T-helper 9 cell (primary cell): ENCODE measurements at places on chromosomes 13 and 19.

DNA sequence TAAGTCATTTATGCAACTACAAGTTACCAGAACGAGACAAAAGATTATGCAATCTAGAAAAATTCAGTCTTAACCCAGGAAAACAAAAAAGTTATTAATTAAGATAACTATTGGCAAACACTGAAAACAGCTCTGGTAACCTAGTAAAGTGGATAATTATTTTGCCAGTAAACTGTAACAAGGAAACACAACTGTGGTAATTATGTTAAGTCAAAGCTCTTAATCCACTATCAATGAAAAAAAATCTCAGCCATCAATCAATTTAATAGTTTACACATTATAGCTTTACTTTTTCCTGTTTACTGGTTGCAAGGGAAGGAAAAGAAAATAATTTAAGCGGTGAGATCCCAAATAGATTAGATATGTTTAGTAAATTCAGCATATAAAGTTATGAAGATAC, 11.2 kb downstream of the EXOSC8 start:
- DNase-seq = no peak

DNA sequence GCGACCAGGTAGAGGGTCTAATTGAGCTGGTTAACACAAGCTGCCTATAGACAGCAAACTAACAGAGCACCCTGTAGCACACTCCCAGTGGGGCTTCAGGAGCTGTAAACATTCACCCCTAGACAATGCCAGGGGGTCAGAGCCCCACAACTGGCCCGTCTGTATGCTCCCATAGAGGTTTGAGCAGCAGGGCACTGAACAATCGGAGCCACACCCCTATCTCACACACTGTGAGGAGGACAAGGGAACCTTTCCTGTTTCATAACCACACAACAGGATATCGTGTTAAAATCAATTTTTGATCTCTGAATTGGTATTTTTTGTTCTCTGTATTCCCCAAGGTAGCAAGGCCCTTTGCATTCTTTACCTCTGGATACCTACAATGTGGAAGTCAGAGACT, 266.1 kb downstream of the SPRY2 start:
- no peak for DNase-seq

DNA sequence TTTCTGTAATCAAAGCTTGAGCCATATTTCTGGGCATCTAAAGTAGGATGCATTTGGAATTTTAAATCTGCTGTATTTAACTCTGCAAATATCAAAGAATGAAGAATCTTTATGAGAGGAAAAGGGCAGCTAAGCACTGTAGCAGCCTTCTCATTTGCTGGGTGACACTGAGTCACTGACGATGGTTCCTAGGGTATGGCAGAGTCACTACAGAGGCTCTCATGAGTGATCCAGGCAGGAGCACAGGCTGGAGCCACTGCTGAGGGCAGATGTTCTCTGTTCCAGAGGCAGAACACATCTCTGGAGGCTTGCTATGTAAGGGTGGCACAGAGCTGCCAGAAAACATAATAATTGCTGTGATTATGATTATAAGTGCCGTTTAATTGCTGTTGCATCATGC, 340.7 kb upstream of the HTR2A start:
- DNase-seq = no peak

DNA sequence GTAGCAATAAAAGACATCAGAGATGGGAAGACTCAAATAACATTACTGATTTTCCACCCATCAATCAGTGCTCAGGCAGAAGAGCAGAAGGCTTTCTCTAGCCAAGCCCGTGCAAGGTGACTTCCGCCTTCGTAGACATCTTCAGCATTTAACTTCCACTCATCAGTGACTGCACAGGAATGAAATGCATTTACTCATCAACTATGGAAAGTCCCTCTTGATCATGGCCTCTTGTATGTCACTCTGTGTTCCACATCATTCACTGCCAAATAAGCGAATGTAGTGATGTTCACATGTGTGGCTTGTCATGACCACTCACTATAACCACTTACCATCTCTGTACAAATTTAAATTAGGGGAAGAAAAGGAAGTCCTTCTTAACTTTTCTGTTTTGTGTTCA, 49.4 kb downstream of the SACS start:
- DNase-seq = no peak

DNA sequence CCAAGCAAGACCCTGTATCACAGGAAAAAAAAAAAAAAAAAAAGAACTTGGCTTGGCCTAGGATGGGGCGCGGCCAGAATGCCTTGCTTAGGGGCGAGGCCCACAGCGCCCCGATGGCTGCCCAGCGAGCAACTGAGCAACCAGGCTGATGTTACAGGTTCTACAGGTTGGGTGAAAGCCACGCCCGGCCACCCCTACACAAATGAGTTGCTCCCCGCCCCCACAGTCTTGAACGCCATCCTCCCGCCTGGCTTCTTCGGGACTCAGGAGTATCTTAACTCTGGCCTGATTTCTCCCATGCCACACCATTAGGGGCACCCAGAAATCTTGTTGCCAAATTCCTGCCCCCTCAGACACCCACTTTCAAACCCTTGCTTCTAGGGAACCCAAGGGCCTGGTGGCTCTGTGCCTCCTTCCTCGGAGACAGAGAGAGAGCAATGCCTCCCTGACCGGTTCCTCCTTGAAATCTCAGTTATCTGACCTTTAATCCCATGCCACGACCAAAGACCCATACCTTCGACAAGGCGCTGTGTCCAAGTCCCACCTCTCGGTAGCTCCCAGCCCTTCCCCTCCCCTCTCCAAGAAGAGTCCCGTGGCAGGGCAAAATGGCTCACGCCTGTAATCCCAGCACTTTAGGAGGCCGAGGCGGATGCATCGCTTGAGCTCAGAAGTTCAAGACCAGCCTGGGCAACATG, 1.1 kb upstream of the CBLC start:
- no peak for DNase-seq

- peak; percentile 66 for DNase-seq
Measured at GRCh38 chr19:1513499-1514294, 878 bp upstream of the ADAMTSL5 start.

DNA sequence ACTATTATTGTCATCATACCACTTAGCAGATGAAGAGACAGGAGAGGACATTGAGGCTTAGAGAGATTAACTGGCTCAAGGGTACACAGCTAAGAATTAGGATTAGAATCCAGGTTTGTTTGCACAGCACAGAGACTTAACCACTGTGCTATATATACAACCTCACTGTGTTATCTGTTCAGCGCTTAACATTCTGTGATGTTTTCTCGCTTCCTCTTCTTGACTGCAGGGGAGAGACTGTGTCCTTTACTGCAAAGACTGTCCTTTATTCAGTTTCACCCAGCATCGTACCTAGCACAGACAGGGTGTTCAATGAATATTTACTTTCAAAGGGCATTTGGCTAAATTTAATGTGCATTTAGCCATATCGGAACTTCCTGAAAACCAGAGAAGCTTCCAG, 54.9 kb upstream of the PCDH8 start:
- no peak for DNase-seq

- DNase-seq = no peak
Measured at GRCh38 chr19:48551437-48552302, at the start of gene SULT2B1. Gene SULT2B1, plus strand, starts transcription at chr19:48552172. Its CDS starts 81 bp downstream, at chr19:48552253.

DNA sequence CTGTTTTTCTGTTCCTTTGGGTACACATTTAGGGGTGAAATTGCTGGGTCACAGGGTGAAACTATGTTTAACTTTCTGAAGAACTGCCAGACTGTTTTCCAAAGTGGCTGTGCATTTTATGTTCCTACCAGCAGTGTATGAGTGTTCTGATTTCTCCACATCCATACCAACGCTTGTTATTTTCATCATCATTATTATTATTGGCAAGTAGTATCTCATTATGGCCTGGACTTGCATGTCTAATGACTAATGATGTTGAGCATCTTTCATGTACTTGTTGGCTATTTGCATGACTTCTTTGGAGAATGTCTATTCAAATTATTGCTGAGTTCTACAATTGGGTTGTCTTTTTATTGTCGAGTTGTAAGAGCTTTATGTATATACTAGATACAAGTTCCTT, 321.8 kb upstream of the HTR2A start:
- DNase-seq = no peak

DNA sequence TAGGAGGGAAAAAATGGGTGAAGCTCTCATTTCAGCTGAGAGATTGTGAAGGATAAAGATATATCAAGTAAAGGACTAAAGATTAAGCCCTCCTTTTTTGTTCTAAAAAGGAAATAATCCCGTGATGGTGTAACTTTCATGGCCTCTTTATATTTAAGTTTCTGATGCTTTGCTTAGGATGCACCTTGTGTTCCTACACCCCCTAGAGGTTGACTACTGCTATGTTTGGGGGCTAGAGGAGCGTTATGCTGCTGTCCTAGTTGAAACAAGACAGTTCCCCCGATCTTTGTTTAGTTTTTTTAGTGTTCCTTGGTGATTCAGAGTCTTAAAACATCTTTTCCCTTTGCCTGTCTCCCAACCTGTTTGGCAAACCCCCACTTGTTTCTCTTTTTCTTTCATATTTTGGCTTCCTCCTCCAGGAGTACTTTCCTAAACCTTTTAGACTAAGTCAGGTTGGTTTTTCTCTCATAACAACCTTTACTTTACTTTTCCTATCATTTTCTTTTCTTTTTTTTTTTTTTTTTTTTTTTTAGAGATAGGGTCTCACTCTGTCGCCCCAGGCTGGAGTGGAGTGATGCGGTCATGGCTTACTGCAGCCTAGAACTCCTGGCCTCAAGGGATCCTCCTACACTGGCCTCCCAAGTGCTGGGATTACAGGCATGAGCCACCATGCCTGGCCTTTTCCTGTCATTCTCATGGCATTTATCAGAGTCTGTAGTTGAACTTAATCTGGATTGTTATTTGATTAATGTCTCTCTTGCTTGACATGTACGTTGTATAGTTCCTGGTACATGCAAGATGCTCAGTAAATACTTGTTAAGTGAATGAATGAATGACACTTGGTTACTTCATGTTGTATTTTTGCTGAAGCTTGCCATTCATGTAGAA, 2.8 kb downstream of the UBA2 start:
- no peak for DNase-seq

DNA sequence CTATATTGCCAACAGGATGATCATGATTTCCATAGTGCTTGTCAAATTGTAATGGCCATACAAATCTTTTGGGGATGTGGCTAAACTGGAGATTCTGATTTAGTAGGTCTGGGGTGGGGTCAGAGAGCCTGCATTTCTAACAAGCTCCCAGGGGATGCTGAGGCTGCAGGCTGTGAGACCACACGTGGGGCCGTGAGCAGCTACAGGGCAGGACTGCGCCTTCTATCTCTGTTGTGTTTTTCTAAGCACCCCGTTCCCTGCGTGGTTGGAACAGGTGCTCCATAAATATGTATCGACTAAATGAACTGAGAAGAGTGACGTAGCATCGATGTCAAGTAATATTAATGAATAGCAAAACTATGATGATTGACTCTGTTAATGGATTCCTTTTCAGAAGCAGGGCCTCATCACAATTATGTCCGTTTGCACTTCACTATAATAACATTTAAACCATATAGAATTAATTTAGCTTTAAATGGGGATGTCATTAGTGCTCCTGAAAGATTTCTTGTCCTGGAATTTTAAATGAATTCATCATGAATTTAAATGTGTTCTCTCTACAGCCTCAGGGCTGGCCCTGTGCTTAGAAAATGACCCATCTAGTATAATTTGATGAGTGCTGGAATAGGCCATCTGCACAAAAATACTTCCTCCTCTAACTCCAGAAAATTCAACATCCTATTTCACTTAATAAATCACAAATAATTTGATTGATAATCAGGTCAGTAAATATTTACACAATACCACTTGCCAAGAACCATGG, 51.7 kb upstream of the SIAH3 start:
- no peak for DNase-seq

GRCh38 chr13:84431646-84432045, 549.4 kb upstream of the SLITRK1 start:
- DNase-seq = no peak

GRCh38 chr19:43467730-43468129, 2.3 kb upstream of the LYPD3 start:
- no peak for DNase-seq

DNA sequence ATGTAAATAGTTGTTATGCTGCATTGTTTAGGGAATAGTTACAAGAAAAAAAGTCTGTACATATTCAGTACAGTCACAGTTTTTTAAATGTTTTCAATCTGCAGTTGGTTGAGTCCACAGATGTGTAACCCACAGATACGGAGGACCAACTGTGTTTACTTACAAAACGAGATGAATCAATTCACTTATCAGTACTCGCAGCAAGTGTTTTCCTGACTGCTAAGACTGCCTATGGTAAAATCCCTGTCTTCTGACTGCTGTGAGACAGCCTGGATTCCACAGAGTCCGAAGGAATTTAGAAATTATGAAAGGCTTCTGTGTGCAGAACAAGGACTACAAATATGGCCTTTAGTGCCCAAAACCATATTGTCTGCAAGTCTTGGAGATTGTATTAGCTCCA, 45.7 kb upstream of the C1QTNF9 start:
- DNase-seq = no peak

DNA sequence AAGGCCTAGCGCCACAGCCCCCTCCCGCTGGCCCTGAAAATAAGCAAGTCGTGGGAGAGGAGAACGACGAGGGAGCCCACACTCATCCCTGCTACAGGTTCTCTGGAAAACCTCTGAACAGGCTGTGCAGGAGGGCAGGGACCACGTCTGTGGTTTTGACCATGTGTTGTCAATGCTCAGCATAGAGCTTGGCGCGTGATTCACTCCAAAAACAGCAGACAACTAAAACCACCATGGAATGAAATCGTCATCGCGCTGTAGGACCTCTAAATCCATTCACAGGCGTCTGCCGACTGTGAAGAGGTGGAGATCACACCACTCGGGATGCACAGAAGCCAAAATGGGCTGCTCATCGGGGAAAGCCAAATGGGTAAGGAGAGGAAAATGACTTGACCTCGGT, 121.3 kb downstream of the COL4A1 start:
- no peak for DNase-seq

- no peak for DNase-seq
Measured at GRCh38 chr13:33251131-33251661, 34.4 kb downstream of the STARD13 start.
